ENCODE measurements at places on chromosomes 3 and 15. TPM values are rescaled to one million over a fixed set of nuclear protein-coding genes. Genes with fewer than 3 reads are reported as not detected.

EEF1AKMT4 gene
- total RNA-seq: 3.4 TPM

DLL4 gene
- total RNA-seq: 5.0 TPM

C3orf20 gene
- not detected for total RNA-seq

PLSCR2 gene
- total RNA-seq: not detected

DUOXA1 gene
- total RNA-seq: 1.0 TPM

NMD3 gene
- total RNA-seq: 56.0 TPM

CEP19 gene
- 2.6 TPM for total RNA-seq

PLSCR4 gene
- total RNA-seq: 62.2 TPM

SYNPR gene
- not detected for total RNA-seq

DNA sequence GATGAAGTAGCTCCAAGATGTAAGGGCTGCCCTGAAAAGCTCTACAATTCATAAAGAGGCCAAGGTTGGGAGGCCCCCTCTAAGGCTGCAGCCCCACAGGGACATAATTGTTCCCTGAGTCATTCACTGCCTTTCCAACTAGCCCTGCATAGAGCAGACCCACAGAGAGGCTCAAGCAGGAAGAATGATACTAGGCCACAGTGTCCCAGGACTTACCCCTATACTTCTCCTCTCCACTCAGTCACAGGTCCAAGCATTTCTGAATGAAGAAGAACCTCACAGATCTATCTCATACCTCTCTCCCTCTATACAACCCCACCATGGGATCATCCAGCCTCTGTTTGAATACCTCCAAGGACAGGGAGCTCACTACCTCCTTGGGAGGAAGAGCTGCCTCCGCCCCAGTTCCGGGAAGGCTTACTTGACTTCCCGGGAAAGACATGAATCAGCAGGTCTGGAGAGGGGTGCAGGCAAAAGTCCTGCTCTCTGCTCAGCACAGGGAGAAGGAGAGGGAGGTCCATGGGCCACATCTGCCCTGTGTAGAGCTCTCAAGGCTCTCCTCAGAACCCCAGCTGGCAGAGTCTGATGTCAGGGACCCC, 6.9 kb upstream of the SKIC8 start:
- no peaks in the 10 kb centered on the region for H3K36me3 ChIP-seq
- H3K4me1 ChIP-seq: no peaks in the 10 kb centered on the region
- no peak for DNase-seq

DNA sequence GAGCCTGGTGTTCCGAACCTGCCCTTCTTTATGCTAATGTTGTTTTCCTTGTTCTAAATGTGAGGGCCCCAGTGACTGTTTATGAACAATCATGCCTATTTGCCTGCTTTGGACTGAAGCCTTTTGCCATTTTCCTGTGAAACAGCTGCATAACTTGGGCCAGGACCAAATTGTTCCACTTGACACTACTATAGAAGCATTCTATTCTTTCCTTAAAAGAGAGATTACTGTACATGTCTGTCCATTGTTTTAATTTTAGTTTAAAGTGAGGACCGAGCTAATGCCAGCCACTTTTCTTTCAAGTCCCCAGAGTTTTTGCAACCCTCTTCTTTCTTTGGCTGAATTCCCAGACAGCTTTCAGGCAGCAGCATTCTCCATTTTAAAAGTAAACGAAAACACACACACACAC, 980.3 kb downstream of the CADM2 start:
- no peak for DNase-seq
- H3K27me3 ChIP-seq: no peaks in the 10 kb centered on the region
- H3K27ac ChIP-seq: no peak overlapping the region
- no peak overlapping the region for H3K4me3 ChIP-seq
- no peaks in the 10 kb centered on the region for H3K4me1 ChIP-seq

DNA sequence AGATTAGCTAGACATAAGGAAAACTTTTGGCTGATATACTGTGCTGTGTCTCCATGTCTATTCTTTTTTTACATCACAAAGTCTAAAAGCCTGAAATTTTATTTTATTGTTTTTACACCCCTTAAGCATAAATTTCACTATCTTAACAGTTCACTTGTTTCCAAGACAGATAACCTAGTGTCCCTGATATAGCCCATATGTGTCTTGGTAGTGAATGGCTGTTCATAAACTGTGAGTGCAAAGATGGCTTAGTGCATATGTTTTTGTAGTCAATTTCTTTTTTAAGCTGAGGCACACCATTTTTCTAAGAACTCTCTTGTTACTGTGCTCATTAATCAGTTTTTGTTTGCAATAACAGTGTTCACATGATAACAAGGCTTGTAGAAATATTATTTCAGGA, 381.1 kb downstream of the OXSM start:
- H3K27ac ChIP-seq: no peak overlapping the region
- no peaks in the 10 kb centered on the region for H3K4me1 ChIP-seq
- no peak overlapping the region for H3K4me3 ChIP-seq
- H3K36me3 ChIP-seq: no peaks in the 10 kb centered on the region
- DNase-seq: no peak

- H3K27me3 ChIP-seq: no peaks in the 10 kb centered on the region
- no peak for DNase-seq
- H3K4me1 ChIP-seq: no peaks in the 10 kb centered on the region
- H3K36me3 ChIP-seq: no peaks in the 10 kb centered on the region
- no peak overlapping the region for H3K27ac ChIP-seq
Measured at GRCh38 chr15:101031213-101031612, 112.1 kb downstream of the LRRK1 start.

- H3K27ac ChIP-seq: no peak overlapping the region
- H3K36me3 ChIP-seq: no peaks in the 10 kb centered on the region
- H3K27me3 ChIP-seq: no peaks in the 10 kb centered on the region
- no peak for DNase-seq
- no peak overlapping the region for H3K4me3 ChIP-seq
Measured at GRCh38 chr3:101591071-101591470, 17.1 kb downstream of the PCNP start.

- no peaks in the 10 kb centered on the region for H3K36me3 ChIP-seq
- H3K27ac ChIP-seq: no peak overlapping the region
- DNase-seq: no peak
- no peaks in the 10 kb centered on the region for H3K4me1 ChIP-seq
- no peak overlapping the region for H3K4me3 ChIP-seq
Measured at GRCh38 chr3:114827495-114827894, 319.6 kb downstream of the ZBTB20 start.

DNA sequence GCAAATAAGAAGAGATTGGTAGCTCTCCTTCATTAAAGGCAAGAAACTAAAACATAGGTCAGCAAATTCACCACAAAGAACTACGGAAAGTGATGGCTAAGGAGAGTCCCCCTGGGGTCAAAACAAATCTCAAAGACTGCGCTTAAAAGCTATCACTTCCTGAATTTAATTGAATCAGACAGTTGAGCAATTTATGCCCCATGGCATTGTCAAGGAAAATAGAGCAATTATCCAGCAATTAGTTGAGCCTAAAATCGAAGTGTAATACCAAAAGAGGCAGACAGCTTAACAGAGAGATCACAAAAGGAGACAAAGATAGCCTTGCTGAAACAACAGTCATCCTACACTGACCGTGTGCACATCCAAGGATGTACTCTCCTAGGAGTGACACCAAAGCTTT, 74.4 kb upstream of the SCN10A start:
- H3K27ac ChIP-seq: no peak overlapping the region
- no peak for DNase-seq

- H3K27me3 ChIP-seq: no peaks in the 10 kb centered on the region
- H3K4me3 ChIP-seq: no peak overlapping the region
- DNase-seq: no peak
- H3K27ac ChIP-seq: no peak overlapping the region
Measured at GRCh38 chr15:95624616-95625361, 705.7 kb upstream of the NR2F2 start.

DNA sequence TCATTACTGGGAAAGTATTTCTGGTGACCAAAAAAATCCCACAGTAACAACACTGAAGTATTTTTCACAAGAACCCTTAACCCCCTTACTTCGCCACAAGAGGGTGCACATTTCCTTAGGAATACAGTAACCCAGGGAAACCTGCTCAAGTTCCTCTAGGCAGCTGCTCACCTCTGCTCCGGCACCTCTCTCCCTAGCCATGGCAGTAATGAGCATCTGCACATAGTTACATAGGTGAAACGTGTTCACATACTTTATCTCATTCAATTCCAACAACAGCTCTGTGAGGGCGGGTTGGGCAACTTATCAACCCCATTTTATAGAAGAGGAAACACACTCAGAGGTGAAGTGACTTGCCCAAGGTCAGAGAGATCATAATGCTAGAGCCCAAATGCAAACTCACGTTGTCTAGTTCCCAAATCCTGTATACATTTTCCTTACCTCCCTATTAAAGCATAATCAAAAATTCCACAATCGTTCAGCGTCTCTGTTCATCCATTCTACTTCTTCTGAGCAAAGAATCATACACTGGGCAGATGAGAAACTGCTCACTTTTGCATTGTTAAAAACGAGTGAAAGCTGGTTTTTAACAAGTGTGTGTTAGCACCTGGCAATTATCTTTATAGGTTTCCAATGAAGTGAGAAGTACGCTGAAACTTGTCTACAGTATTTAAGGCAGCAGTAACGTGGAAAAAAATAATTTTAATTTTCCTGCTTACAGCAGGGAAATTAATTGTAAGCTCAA, 90.7 kb downstream of the IGF2BP2 start:
- no peak overlapping the region for H3K27ac ChIP-seq
- no peaks in the 10 kb centered on the region for H3K27me3 ChIP-seq
- H3K4me3 ChIP-seq: no peak overlapping the region
- no peak for DNase-seq

- no peak overlapping the region for H3K27ac ChIP-seq
- no peaks in the 10 kb centered on the region for H3K36me3 ChIP-seq
- no peak overlapping the region for H3K4me3 ChIP-seq
- no peaks in the 10 kb centered on the region for H3K4me1 ChIP-seq
Measured at GRCh38 chr15:59873644-59874272, 130.4 kb upstream of the FOXB1 start.

- H3K27me3 ChIP-seq: no peaks in the 10 kb centered on the region
- peak within 1 kb of the TSS; percentile 96 for H3K27ac ChIP-seq
- peaks cover 27% of the 10 kb centered on the region for H3K4me1 ChIP-seq
- H3K36me3 ChIP-seq: no peaks in the 10 kb centered on the region
- DNase-seq: peak; percentile 96
- peak within 1 kb of the TSS; percentile 44 for H3K4me3 ChIP-seq
Measured at GRCh38 chr15:40340740-40341400, at the start of gene CCDC9B. CCDC9B (minus strand) TSS chr15:40340939; CDS start chr15:40340819, 120 bp downstream.

GRCh38 chr3:4831580-4831950, 147.7 kb upstream of the BHLHE40 start:
- no peaks in the 10 kb centered on the region for H3K4me1 ChIP-seq
- H3K27me3 ChIP-seq: no peaks in the 10 kb centered on the region
- H3K36me3 ChIP-seq: no peaks in the 10 kb centered on the region
